ENCODE measurements at places on chromosomes 4 and X.

DNA sequence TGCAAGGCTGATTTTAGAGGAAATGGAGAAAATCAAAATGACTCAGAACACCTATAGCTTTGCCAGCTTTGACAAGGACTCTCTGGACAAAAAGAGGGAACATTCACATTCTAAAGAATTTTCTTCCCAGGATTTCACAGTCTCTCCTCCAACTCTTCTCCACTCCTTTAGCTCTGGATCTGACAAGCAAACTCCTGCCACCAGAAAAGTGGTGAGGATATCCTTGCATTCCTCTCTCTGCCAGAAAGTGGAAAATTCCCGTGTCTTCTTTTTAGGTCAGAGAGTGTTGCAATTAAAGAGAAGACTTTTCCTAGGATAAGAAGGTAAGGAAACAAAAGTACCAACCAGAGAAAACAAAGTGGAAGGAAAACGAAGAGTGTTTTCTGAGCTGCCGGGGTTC lies 16.1 kb upstream of the PDGFRA start:
- no peak for DNase-seq

DNA sequence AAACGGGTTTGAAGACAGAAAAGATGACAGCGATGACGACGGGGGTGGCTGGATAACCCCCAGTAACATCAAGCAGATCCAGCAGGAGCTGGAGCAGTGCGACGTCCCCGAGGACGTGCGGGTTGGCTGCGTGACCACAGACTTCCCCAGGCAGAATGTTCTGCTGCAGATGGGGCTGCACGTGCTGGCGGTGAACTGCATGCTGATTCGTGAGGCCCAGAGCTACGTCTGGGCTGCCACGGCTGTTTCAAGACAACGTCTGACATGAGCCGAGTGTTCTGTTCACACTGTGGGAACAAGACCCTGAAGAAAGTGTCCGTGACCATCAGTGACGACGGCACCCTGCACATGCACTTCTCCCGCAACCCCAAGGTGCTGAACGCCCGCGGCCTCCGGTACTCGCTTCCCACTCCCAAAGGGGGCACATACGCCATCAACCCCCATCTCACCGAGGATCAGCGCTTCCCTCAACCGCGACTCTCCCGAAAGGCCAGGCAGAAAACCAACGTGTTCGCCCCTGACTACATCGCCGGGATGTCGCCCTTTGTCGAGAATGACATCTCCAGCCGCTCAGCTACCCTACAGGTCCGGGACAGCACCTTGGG lies 319.2 kb upstream of the SLC7A11 start:
- no peak for DNase-seq

- DNase-seq = no peak
Observed at GRCh38 chr4:21882051-21882839, 66.3 kb downstream of the KCNIP4 start.

DNA sequence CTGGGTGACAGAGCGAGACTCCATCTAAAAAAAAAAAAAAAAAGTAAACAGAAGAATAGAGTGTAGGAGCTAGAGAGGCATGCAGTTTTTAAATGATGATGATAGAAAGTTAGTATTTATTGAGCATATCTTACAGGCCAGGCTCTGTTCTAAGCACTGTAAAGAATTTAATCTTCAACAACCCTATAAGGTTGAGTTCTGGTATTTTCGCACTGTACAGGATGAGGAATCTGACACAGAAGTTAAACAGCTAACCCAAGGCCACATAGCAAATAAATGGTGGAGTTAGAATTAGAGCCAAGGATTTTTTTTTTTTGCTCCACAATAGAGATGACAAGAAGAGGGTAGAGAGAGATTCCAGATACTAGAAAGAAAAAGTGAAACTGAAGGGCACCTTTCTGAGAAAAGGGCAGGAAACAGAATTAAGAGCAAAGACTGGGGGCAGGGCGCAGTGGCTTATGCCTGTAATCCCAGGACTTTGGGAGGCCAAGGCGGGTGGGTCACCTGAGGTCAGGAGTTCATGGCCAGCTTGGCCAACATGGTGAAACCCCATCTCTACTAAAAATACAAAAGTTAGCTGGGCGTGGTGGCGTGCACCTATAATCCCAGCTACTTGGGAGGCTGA lies 56.1 kb downstream of the KLHL5 start:
- DNase-seq = no peak

GRCh38 chr4:105140684-105141490 lies 5.8 kb upstream of the TET2 start:
- DNase-seq = peak; percentile 33

- no peak for DNase-seq
Observed at GRCh38 chrX:105424729-105425128, 204.2 kb upstream of the TEX13A start.

- DNase-seq = no peak
Observed at GRCh38 chr4:8819019-8819418, 52.6 kb downstream of the HMX1 start.

- DNase-seq = no peak
Observed at GRCh38 chr4:122762520-122762919, 30.0 kb downstream of the BBS12 start.

DNA sequence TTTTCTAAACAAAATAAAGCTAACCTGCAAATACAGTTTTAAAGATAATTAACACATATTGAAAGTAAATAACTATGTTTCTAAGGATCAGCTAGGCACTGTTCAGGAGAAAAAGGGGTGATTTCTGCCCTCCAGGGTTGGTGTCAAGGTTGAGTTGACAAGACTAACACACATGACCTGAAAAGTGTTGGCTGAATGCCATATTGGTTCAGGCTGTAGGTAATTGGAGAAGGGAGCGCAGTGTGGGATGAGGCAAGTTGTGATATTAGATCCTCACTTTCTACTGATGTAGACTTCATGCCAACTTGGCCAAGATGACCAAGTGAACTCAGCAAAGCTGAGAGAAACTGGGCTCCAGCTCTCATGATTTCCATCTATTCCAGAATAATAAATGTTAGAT lies 42.2 kb downstream of the PPM1K start:
- DNase-seq = no peak

GRCh38 chr4:157196046-157196445 lies 24.5 kb upstream of the GRIA2 start:
- no peak for DNase-seq

GRCh38 chr4:91914176-91914804 lies 389.5 kb upstream of the GRID2 start:
- DNase-seq = no peak

- DNase-seq = no peak
Observed at GRCh38 chrX:103811858-103812257, 20.2 kb downstream of the RAB9B start.

DNA sequence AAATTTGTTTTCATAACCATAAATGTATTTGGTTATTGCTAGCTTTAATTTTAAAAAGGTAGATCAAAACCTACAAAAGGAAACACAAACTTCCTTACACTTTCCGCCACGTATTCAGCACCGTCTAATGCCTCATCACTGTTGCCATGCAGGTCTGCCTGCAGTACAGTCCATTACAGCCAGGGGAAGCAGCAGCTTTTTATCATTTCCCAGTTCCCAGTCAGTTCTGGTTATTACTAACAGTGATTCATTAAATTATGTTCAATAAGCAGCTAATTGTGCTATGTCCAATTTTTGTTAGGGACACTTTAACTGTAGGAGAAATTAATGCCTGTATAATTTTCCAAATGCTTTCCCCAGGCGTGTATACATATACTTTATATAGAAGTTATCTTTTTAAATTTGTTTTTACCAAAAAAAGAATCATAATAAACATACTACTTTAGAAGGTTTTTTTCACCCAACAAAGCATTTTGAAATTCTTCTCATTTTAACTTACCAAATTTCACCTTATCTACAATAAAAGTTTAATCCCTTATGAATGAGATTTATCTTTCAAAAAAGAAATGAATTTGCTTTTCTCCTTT lies 93.3 kb downstream of the ANXA3 start:
- peak; percentile 20 for DNase-seq

GRCh38 chrX:42755815-42756214 lies 22.1 kb downstream of the PPP1R2C start:
- DNase-seq = no peak

DNA sequence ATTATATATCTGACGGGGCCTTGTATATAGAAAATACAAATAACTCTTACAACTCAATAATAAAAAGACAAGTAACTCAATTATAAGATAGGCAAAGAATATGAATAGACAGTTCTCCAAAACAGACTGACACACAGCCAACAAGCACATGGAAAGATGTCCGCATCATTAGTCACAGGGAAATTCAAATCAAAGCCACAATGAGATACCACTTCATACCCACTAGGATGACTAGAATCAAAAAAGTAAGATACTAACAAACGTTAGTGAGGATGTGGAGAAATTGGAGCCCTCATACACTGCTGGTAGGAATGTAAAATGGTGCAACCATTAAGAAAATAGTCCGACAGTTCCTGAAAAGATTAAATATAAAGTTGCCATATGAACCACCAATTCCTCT lies 115.7 kb downstream of the RCHY1 start:
- DNase-seq = no peak

DNA sequence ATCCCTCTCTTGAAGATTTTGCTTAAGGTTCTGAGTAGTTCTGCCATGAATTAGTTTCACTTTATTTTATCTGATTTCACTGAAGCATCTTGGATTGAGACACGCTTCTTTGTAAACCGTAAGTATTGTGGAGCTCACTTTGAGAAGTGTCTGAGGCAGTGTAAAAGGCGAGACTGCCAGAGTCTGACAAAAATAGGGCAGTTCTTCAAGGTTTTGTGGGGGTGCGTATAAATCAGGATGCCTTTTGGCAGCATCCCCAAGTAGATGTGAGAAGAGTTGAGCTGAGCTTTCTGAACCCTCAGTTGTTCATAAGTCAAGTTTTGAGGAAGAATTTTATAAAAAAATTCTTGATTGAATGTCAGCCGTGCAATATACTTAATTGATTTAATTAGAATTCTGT lies 76.3 kb downstream of the RBPJ start:
- no peak for DNase-seq

DNA sequence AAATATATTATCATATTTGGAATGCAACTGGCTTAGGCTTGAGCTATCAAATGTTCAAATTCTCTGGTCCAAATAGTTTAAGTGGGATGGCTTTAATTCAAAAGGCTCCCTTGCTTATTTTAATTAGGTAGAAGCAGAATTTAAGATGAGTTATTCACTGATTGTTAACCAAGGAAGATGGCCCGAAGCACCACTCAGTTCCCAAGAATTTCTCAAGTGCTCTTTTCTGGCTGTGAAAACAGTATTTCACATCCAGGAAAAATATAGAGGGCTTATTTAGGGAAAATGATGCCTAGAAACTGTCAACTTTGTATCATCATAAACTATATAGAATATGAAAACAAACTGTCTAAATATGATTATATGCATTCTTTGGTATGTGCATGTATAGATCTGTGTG lies 246.5 kb upstream of the SFRP2 start:
- no peak for DNase-seq

- no peak for DNase-seq
Observed at GRCh38 chr4:96146686-96147085, 306.8 kb downstream of the PDHA2 start.

DNA sequence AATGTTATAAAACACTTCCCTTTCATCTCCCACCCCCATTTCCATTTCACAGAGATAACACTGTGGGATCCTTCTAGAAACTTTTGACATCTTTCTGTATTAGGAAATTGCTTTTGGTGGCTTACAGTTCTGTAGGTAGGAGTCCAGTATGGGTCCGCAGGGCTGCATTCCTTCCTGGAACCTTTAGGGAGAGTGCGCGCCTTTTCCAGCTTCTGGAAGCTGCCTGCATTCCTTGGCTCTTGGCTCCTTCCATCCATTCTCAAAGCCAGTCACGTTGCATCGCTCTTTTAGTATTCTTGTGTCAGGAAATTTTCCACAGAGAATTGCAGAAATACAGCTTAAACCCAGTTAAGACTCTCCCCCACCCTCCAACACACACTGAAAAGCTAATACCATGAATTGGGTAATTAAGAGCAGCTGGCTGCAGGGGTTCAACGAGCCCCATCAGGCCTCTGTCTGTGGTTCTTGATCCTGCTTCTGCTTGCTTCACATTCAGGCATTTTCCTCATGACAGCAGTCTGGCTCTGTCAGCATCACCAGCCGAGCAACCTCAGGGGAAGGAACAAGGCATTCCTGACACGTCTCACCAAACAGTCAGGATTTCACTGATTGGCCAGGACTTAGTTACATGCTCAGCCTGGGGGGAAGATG lies 48.8 kb downstream of the SEPTIN11 start:
- DNase-seq = no peak

- no peak for DNase-seq
Observed at GRCh38 chrX:134545510-134545909, 85.5 kb downstream of the HPRT1 start.

DNA sequence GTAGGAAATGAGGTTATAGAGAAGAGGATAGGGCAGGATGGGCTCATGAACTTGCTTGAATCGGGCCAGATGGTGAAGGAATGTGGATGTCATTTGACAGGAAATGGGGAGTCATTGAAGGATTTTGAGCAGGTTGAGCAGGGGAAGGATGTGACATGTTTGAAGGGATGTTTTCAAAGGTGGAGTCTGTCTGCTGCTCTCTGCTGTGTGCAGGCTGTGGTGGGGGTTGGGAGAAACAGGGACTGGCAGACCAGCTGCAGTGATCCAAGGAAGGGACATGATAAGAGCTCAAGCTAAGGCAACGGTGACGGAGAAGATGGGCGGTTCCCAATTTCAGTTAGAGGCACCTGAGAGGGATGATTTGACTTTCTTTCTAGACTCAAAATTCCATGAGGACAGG lies 14.0 kb upstream of the XPNPEP2 start:
- no peak for DNase-seq

DNA sequence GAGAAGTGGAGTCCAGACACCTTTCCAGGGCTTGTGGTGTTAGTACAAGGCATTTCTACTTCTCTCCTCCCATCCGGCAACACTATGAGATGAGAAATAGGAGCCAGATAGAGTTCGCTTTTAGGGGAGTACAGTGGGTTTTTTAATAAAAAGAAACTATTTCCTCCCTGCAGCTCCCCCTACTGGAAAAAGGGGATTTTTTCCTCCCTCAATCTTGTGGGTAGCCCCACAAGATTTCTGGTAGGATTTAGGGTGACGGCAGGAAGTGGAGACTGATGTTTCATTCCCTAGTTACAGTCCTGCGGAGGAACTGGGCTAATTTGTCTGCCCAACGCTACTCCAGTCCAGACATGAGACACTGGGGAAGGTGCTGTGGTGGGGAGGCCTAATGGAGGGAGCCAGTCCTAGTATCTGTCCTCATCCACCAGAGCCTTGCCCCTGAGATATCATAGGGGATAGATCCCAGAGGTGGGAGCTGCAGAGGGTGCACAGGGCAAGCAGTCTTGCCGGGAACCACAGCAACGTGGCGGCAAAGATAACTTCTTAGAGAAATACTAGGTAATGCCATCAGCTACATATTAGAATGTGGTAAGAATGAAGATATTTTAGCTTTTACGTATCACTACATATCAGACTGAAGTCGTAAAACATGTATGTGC lies 45.5 kb upstream of the PRKG2 start:
- DNase-seq = no peak

- no peak for DNase-seq
Observed at GRCh38 chr4:26030260-26030667, 116.2 kb downstream of the SMIM20 start.

DNA sequence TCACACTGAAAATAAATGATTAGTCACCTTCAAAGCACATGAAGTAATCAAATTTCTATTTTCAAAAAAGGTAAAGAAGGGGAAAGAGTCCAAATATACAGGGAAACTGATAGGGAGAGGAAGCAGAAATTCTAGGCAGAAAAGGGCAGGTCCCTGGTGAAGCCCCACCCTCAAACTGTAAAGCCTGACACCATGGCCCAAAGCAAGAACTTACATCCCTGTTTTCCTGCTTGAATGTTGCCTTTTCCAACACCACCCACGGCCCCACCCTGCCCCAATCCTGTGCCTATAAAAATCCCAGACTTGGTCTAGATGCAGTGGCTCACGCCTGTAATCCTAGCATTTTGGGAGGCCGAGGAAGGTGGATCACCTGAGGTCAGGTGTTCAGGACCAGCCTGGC lies 361.8 kb downstream of the PPP3CA start:
- no peak for DNase-seq
